Activated CD4-positive, alpha-beta T cell treated with anti-CD3 and anti-CD28 coated beads for 24 hours (primary cell): ENCODE measurements at places on chromosomes 16 and 17.

GRCh38 chr16:73020409-73020884 is 27.5 kb downstream of the ZFHX3 start:
- DNase-seq: no peak

DNA sequence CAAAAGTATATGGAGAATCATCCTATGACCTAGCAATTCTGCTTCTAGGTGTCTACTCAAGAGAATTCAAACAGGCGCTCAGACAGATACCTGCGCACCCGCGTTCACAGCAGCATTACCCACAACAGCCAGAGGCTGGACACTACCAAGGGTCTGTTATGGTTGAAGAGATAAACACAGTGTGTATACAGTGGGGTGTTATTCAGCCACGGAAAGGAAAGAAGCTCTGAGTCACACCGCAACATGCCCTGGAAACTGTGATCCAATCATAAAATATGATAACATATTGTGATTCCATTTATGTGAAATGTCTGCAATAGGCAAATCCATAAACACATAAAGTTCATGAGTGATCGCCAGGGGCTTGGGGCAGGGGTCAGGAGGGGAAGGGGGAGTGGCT is 18.0 kb upstream of the JPH3 start:
- no peak for DNase-seq

GRCh38 chr17:55870044-55870443 is 119.2 kb downstream of the PCTP start:
- no peak for DNase-seq

GRCh38 chr17:7987112-7987893 is 15.1 kb upstream of the GUCY2D start:
- no peak for DNase-seq

DNA sequence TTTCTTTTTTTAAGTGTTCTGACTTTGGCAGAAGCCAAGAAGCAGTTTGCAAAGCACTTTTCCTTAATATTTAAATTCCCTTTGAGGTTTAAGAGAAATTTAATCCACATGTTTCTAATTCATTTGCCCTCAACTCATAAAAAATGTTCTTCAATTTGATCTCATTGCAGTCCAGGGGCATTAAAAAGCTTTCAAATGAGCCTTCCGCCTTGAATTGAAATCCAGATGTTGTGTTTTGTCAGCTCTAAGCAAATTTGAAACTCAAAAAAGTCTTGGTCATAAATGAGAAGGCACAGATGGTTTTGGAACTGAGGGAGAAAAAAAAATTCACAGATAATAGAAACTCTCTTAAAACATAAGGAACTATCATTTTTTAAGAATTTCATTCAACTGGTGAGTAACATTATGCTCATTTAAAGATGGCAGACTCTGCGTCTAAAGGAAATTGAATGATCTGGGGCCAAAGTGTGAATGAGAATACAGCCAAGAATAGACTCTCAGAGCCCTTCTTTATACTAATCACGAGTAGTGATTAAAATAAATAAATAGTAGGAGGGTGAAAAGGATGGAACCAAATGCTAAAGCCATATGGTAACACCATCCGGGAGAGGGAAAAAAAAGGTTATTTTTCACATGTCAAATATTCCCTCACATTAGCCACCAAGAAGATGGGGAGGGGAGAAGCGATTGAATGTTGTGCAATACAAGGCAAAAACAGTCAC is 1304.7 kb downstream of the CDH8 start:
- no peak for DNase-seq

- no peak for DNase-seq
These were observed 263.8 kb downstream of the HS3ST3A1 start for GRCh38 chr17:13337864-13338371.

- DNase-seq: no peak
These were observed 30.8 kb downstream of the USP10 start for GRCh38 chr16:84730406-84731106.

DNA sequence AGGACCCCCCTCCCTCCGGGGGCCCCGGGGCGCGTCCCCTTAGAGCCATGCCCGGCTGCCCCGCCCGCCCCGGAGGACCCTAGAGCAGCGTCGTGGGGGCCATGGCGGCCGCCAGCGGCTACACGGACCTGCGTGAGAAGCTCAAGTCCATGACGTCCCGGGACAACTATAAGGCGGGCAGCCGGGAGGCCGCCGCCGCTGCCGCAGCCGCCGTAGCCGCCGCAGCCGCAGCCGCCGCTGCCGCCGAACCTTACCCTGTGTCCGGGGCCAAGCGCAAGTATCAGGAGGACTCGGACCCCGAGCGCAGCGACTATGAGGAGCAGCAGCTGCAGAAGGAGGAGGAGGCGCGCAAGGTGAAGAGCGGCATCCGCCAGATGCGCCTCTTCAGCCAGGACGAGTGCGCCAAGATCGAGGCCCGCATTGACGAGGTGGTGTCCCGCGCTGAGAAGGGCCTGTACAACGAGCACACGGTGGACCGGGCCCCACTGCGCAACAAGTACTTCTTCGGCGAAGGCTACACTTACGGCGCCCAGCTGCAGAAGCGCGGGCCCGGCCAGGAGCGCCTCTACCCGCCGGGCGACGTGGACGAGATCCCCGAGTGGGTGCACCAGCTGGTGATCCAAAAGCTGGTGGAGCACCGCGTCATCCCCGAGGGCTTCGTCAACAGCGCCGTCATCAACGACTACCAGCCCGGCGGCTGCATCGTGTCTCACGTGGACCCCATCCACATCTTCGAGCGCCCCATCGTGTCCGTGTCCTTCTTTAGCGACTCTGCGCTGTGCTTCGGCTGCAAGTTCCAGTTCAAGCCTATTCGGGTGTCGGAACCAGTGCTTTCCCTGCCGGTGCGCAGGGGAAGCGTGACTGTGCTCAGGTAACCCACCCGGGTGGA is 759 bp downstream of the ALKBH5 start:
- DNase-seq: peak; percentile 58

- no peak for DNase-seq
These were observed 49.0 kb upstream of the METRNL start for GRCh38 chr17:83030432-83030831.

GRCh38 chr16:80664226-80664625 is 123.4 kb downstream of the DYNLRB2 start:
- DNase-seq: no peak

GRCh38 chr17:59373882-59374495 is 42.5 kb downstream of the YPEL2 start:
- DNase-seq: no peak

- DNase-seq: no peak
These were observed 22.9 kb downstream of the BANP start for GRCh38 chr16:87974178-87974577.

- peak; percentile 75 for DNase-seq
These were observed 1.3 kb upstream of the HIC1 start for GRCh38 chr17:2053380-2054261.

- DNase-seq: no peak
These were observed 165.1 kb downstream of the ZNF423 start for GRCh38 chr16:49690778-49691177.

DNA sequence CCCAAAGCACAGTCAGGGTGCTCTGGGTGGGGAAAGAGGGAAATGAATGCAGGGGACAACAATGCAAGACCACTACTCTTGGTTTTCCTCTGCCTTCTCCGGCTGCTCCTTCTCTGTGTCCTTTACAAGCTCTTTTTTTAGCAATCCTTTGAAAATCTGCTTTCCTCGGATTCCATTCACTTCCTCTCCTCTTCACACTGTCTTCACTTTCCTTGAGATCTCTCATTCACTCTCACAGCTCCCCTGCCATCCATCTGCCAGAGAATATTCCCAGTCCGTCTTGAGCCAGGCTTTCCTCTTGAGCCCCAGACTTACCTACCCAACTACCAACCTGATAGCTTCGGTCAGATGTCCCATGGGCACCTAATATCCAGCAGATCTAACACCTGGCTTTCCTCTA is 11.0 kb upstream of the SPOP start:
- no peak for DNase-seq

DNA sequence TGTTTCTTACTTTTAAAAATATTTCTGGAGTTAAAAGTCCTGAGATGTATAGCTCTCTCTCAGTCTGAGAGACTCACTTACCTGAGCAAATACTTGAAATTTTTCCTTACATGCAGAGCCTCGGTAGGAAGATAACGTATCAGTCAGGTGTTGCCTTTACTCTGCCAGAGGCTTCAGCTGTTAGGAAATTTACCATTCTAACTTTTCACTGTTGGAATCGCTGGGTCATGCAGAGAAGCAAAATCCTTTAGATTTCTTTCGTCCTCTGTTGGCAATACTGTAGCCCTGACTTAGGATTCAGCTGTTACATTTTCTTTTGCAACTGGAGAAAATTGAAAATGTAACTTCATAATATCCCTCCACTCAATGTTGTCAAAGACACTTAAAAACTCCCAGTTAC is 20.0 kb upstream of the KCNJ16 start:
- DNase-seq: no peak

- DNase-seq: no peak
These were observed 17.8 kb downstream of the ST6GALNAC2 start for GRCh38 chr17:76567634-76568432.

DNA sequence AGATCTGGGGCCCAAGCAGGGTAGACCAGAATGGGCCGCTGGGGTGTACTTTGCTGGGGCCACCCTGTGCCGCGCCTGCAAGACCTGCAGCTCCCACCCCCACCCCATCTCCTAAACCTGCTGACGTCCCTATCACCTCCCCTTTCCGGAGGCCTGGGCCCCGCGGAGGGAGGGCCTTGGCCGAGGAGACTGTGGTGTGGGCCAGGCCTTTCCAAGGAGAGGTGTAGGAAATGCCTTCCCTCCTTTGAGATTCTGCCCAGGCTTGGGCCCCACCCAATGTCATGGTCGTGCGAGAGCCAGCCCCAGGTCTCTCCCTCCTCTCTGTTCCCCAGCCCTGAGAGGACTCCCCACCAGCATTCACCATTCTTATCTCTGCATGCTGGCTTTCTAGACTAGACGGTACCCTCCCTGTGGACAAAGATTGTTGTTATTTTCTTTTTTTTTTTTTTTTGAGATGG is 3.9 kb upstream of the WFIKKN2 start:
- no peak for DNase-seq

DNA sequence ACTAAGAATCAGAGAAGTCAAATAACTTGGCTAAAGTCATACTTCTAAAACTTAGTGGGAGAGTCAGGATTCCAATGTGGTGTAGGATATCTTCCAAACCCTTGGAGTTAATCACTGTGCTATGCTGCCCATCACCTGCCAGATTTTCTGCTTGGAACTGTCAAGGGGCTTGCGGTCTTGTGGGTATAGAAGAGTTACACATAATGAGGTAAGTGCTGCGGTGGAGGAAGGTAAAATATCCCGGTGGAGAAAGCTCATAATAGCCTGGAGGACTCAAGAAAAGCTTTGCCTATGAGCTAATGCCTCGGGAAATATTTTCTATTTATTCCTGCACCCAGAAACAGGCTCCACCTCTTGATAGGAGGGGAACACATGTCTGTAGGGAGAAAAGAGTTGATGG is 195.6 kb downstream of the UTP18 start:
- DNase-seq: no peak

DNA sequence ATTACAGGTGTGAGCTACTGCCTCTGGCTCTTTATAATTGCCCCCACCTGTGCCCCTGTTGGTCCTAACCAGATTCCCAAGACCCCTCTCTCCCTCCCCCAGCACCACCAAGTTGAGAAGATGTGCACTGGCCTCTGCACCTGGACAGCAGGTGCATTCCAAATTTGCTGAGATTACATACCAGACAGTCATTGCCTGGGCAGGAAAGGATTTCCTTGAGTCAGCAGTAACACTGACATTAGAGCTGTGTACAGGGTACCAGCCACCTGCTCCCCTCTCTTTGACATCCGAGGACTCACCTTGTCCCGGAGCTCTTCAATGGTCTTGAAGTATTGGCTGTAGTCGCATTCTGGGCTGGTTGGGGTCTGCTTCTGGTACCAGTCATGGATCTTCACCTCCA is 659 bp downstream of the KRT15 start:
- no peak for DNase-seq

- DNase-seq: no peak
These were observed 9.4 kb downstream of the CMC2 start for GRCh38 chr16:80997139-80997798.

GRCh38 chr16:8887952-8888560 is 5.9 kb downstream of the LITAFD start:
- no peak for DNase-seq

- no peak for DNase-seq
These were observed 18.4 kb upstream of the PRKCA start for GRCh38 chr17:66283971-66284370.

DNA sequence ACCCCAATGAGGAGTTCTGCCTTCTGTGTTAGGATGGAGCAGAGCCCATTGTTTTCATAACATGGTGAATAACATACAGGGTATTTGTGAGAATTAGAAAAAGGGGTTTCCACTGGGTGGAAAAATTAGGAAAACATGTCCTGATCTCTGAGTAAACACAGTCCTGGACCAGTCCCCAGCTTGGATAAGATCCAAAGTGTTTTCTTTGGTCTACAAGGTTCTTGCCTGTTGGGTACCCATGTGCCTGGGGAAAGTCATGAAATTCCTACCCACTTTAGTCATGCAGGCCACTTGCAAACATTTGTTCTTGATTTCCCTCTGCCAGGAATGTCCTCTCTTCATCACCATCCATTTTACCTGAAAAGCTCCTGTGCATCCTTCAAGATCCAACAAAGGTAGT is 164.8 kb upstream of the DYNLRB2 start:
- DNase-seq: no peak

GRCh38 chr17:17200311-17200710 is 5.8 kb downstream of the PLD6 start:
- no peak for DNase-seq

DNA sequence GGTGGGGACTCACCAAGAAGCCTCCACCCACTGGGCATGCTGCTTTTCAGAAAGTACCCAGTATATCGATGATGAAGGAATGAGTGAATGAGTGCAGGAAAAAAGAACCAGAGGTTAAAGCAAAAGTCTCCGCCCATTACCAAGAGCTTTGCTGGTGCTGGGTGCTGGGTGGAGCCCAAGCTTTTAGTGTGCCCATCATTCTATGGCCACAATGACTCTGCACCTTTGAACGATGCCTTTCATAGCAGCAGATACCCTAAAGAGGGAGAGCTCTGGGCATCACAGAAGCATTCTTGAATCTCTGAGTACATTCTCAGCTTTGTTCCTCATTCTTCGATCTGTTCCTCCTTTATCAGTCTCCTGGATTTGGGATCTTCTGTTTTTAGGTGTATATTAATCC is 450.7 kb upstream of the CCL2 start:
- no peak for DNase-seq

GRCh38 chr16:35585411-35585810 is 2126.0 kb downstream of the TP53TG3F start:
- no peak for DNase-seq

DNA sequence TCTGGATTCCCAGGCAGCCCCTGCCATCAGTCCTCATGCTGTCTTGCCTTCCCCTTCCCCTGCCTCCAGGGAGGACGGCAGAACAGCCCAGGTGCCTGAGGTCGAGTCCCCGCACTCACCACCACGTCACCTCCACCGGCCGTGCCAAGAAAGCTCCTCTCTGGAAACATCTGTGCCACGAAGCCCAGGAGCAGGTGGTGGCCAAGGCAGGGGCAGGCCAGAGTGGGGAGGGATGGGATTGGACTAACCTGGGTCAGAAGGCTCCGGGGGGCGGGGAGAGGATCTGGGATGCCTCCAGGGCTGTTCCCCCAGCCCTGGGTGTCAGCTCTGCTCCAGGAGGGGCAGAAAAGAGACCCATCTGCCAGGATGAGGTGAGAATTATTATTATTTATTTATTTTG is 7.4 kb upstream of the DPEP1 start:
- DNase-seq: no peak
